ENCODE measurements at places on chromosomes 3 and 15.

DNA sequence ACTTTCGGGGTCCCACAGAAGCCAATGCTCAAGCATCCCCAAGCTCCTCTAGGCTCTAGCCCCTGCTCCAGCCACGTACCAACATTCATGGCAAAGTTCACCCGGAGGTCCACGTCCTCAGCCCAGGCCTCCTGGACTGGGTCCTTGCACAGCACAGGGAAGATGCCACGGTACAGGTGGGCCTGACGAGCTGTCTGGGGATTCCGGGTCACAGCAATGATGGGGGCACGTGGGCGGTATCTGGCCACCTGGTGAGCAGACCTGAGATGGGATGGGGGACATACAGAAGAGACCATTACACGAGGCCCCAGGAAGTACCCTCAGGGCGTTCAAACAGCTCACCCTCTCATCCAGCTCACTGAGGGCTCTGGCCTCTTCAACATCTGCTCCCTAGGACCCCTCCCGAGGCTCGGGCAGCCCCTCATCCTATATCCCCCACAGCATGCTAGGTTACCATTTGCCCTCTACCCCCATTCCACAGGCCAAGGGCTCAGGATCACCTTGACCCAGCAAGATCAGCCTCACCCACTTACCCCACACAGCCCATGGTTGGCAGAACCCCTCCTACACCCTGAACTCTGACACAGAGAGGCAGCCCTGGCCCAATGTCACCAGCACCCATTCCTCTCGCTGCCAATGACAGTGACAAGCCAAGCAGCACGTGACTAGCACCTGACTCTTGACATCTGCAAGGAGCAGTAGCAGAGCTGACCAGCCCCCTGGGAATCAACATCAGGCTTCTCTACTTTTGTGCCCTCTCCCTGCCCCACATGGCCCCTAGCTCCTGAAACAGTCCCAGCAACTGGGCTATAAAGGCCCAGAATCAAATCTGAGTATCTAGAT is 3.0 kb upstream of the GRAMD2A start:
- DNase-seq: no peak

DNA sequence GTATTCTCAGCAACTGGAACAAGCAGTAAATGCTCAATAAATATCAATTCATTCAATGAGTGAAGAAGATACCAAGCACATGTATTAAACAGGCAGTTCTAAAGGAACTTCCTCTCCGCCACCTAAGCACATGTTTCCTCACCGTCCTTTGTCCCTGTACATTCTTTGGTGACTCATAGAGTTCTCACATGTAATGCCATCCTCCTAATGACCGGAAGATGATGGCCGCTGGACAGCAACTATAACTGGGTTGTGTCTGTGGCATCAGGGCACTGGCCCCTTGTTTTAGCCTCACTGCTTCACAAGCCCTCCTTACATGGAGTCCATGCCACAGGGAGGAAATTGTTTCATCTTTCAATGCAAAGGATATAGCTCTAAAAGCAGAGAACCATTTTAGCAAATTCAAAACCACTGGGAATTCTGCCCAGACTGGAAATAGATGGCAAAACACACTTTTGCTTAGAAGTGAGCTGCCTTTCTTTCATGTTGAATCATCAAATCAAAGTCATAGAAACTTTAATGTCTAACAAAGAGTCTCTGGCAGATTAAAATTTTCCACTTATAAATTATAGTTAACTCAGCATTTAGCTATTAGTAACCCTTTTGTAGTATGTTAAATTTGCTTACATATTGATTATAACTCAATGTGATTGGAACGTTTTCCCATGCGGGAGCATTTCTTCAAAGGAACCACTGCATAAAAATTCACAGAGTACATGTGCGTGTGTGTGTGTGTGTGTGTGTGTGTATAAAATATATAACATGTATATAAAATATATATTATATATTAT is 74.1 kb downstream of the GAP43 start:
- DNase-seq: no peak

GRCh38 chr15:41105348-41106334 is 10.4 kb downstream of the INO80 start:
- DNase-seq: no peak

- no peak for DNase-seq
These were observed 217.7 kb upstream of the CGNL1 start for GRCh38 chr15:57158589-57158988.

DNA sequence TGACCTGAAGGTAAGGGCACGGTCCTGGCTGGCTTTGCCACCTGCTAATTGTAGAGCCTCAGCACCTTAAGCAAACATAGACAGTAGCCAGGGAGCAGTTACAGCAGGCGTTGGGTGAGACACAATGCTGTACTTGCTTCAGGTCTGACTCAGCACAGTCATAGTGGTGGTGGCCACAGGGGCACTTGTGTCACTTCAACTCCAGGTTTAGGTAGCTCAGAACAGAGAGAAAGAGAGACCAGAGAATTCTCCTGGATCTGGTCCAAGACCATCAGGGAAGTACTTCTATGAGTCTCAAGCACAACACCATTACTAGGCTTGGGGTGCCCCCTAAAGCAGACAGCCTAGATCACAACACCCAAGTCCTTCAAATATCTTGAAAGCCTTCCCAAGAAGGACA is 204.4 kb downstream of the OTOL1 start:
- no peak for DNase-seq

DNA sequence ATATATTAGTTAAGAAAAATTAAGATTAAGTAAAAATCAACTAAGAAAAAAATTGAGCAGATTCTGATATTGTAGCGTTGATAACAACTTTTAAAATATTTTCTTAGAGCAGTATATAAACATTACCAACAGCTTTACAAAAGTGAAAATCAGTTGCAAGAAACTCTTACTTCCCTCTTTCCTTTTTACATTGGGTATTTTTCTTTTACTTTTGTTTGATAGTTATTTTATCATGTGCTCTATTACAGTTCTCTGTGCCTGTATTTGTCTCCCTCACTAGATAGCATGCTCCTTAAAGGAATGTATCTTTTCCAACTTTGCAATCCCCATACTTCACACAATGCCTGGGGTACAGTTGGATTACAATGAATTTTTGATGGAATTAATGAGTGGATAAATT is 87.5 kb upstream of the P3H2 start:
- DNase-seq: no peak

Measured in activated naive CD4-positive, alpha-beta T cell (primary cell).